Stimulated activated CD4-positive, alpha-beta T cell treated with anti-CD3 and anti-CD28 coated beads, Interleukin-2, amount 100 ng/mL, for 48 hours (primary cell): ENCODE measurements at places on chromosomes 1 and 21.

GRCh38 chr1:45339789-45340558 lies at the start of the genes MUTYH and TOE1:
TSS of gene MUTYH (minus strand) at chr1:45340440. CDS start at chr1:45334505, 5,935 bp downstream.
TSS of gene TOE1 (plus strand) at chr1:45340170. CDS start at chr1:45340253, 83 bp downstream.
- DNase-seq, result peak; percentile 95

DNA sequence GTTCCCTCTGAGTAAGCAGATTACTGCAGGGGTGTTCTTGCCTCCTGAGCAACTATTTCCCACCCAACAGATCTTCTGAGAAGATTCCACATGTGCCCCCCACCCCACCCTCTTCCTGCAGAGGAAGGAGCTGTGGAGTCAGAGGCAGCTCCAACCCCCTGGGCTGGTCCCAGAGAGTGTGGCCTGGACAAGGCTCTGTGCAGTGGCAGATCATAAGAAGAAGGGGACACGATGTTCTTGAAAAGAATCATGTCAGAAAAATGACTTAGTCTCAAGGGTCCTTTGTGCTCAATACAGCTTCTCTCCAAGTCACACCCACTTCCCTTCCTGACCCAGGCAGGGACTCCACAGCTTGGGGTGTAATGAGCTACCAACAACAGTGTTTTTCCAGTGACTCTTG lies 95.2 kb downstream of the SYF2 start:
- no peak for DNase-seq

GRCh38 chr1:183778568-183779433 lies 26.1 kb upstream of the RGL1 start:
- no peak for DNase-seq

GRCh38 chr21:35411434-35411833 lies 362.3 kb upstream of the RUNX1 start:
- no peak for DNase-seq

GRCh38 chr1:110765640-110766335 lies 91.0 kb upstream of the KCNA3 start:
- peak; percentile 51 for DNase-seq
